ENCODE measurements at places on chromosomes 16 and 17.

DNA sequence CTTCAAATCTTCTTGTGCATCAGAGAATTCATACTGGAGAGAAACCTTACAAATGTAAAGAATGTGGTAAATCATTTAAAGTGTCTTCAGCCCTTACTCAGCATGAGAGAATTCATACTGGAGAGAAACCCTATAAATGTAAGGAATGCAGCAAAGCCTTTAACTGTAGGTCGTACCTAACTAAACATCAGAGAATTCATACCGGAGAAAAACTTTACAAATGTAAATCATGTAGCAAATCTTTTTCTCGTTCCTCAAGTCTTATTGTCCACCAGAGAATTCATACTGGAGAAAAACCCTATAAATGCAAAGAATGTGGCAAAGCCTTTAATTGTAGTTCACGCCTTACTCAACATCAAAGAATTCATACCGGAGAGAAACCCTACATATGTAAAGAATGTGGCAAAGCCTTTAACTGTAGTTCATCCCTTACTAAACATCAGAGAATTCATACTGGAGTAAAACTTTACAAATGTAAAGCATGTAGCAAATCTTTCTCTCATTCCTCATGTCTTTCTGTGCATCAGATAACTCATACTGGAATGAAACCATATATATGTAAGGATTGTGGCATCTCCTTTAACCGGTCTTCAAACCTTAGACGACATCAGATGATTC, 118.5 kb upstream of the ZNF267 start:
- no peak for DNase-seq

DNA sequence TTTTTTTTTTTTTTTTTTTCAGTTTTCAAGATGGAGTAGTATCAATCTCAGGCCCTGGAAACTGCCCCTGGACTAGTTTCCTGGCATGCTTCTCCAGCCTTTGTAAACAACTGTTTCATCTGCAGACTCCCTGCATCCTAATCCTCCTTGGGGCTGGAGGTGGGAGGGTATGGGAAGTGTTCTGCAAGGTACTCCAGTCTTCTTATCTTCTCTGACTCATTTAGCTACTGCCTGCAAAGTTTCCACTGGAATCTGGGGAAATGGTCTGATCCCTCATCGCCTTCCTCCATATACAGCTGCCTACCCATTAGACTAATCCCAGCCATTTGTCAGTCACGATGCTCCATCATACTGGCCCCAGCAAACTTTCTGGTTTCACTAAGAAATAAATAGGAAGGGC, 21.5 kb downstream of the COPZ2 start:
- no peak for DNase-seq

- DNase-seq = no peak
These were observed 130.4 kb upstream of the PMFBP1 start for GRCh38 chr16:72302332-72302731.

GRCh38 chr16:64397042-64397441, 724.8 kb downstream of the CDH11 start:
- no peak for DNase-seq

GRCh38 chr17:46886310-46886663, 34.9 kb downstream of the WNT9B start:
- no peak for DNase-seq

- no peak for DNase-seq
These were observed 28.5 kb downstream of the CUEDC1 start for GRCh38 chr17:57926723-57927047.

DNA sequence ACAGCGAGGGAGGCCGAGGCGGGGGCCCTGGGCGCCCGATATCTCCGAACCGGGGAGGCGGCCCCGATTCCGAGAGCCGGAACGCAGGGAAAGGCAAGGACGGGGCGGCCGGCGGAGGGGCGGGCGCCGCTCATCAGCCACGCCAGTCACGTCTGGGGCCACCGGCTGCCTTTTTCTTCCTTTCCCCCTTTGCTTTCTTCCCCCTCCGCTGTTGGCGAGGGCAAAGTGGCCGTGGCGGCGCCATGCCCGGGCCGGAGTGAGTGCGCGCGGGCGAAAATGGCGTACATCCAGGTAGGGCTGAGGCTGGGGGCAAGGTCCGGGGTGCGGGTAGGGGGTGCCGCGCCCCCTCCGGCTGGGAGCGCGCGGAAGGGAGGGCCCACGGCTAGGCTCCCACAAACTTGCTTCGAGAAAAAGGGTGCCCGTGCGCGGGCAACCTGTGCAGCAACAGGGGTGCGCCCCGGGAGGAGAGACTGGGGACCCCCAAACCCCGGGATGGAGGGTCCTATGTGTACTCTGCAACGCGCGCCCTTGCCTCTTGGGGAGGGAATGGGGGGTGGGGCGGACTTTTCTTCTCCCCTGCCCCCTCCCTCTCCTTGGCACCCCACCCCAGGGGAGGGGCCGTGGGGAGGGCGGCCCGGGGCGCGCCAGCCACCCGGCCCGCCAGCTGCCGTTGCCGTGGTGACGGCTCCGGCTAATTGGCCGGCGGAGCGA, 486 bp downstream of the SYT17 start:
- peak; percentile 70 for DNase-seq

GRCh38 chr16:89525146-89525913, 17.1 kb downstream of the SPG7 start:
- DNase-seq = no peak

DNA sequence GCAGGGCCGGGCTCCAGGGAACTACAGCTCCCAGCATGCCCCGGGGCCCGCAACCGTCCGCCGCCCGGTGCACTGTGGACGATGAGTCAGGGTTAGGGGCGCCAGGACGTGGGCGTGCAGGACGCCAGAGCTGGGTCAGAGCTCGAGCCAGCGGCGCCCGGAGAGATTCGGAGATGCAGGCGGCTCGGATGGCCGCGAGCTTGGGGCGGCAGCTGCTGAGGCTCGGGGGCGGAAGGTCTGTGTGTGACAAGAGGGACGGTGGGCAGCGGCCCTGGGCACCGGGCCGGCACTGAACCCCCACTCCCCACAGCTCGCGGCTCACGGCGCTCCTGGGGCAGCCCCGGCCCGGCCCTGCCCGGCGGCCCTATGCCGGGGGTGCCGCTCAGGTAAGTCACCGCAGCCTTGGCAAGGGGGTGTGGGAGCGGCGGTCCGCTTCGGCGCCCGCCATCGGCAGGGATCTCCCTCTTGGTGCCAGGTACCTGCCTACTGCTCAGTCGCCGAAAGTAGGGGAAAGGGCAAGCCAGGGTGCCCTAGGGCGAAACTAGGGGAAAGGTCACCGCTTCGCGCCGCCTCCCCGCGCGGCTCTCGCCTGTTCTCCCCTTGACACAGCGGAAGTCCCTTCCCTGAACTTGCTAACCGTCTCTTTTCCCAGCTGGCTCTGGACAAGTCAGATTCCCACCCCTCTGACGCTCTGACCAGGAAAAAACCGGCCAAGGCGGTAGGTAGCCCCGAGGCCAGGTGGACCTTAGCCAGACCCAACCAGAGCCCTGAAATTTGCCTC, at the start of the genes ACADVL and DLG4:
TSS of gene ACADVL (plus strand) at position 127 of the 781 bp plus-strand sequence. CDS start at position 174, 47 bp downstream.
TSS of gene DLG4 (minus strand) at position 25 of the 781 bp plus-strand sequence.
- peak; percentile 65 for DNase-seq

Measured in DMS79 treated with DMSO at 0.1 percent for 48 hours (cell line).